CD4-positive, alpha-beta T cell treated with Interleukin-21 for 1 hour (primary cell): ENCODE measurements at places on chromosomes 16 and 17.

DNA sequence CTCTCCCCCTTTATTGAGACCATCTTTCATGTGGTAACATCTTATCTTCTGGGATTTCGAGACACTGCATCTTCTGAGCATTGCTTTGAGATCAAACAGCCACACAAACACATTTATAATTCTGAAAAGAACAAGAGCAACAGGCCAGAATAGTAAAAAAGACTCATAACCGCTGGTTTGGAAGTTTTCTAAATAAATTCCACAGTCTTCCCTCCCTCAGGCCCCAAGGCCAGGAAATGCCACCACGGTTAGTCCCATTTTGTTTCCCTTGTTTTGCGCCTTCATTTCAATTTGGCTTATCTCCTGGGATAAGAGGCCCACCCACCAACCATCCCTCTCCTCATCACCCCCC lies 25.3 kb downstream of the LITAF start:
- DNase-seq: no peak

GRCh38 chr16:87457061-87457611 lies 35.7 kb downstream of the ZCCHC14 start:
- no peak for DNase-seq

DNA sequence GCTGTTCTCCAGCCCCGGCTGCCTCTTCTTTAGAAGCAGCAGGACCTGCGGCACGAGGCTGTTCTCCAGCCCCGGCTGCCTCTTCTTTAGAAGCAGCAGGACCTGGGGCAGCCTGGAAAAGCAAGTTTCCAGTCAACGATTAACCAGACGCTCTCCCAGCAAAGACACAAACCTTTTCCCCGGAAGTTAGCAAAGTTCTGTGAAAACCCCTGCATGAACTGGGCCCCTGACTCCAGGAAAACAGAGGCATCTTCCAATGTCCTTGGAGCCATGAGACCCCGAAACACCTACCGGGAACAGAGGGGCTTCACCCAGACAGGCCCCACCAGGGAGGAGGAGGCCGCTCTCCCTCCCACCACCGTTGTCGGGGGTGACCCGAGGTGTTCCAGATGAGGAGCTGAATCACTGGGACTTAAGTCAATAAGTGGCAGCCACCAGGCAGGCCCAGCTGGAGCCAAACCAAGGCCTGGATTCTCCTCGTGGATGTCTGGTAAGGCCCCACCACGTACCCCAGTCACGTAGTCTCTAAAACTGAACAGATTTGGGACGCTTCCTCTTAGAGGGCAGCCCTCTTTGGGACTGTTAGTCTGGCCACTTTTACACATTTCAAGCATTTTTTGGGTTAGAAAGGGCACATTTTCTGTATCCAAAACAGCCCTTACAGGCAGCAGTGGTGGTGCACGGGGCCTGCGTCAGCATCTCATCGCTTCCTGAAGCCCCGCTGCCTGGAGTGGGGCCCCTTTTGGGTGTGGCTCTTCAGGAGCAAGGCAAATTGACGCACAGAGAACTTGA lies at the start of gene RPH3AL:
RPH3AL (minus strand) TSS at position 387 of the 792 bp plus-strand sequence. CDS start 25,264 bp downstream, outside the sequence.
- DNase-seq: no peak

DNA sequence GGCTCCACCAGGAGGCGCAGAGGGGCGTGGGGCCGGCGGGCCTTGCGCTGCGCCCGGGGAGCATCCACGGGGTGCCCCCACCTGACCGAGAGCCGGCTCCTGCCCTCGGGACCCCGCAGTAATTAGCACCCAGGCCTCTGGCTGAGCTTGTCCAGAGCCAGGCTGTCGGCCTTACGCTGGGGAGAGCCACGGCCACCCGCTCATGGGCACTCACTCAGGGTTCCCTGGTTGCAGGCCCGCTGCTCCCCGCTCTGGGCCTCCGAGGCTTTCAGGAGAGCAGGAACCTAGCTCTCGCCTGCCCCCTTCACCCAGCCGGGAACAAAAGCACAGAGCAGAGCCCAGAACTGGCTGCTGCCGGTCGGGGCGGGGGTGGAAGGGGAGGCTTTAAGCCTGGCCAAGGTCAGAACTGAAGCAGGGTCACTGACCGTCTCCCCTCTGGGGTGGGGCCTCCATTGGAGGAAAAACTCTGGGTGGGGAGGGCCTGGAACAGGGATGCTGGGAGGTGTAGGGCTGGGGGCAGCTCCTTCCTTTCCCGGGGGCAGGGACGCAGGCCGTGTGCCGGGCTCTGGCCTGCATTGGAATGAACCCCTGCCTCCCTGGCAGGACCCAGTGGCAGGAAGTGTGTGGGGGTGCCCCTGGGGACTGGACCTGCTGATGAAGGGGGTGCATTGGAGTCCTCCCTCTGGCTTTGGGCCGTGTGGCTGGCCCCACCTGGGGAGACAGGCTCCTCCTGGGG lies 12.3 kb downstream of the GLIS2 start:
- peak; percentile 59 for DNase-seq

- no peak for DNase-seq
These were observed 7.2 kb downstream of the ALOX12B start for GRCh38 chr17:8080208-8080798.

DNA sequence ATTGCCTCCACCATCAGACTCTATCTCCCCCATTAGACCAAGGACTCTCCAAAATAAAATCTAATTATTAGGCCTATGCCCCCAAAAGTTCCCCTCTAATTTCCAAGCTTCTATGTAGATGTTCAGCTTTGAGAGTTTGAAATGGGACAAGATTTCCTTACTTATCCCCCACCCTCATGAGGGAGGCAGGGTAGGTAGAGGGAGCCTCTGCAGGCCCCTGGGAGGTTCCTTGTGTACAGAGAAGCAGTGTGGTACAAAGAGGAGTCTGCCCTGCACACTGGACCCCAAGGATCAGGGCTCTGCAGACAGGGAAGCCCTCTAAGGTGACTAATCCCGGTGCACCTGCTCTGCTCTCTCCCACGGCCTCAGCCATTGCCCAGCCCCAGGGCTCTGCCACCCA lies 2.5 kb downstream of the KRT17 start:
- DNase-seq: no peak

- DNase-seq: no peak
These were observed 2.6 kb downstream of the TBL3 start for GRCh38 chr16:1974157-1975070.

- DNase-seq: no peak
These were observed 8.1 kb downstream of the BTBD17 start for GRCh38 chr17:74353446-74354060.

DNA sequence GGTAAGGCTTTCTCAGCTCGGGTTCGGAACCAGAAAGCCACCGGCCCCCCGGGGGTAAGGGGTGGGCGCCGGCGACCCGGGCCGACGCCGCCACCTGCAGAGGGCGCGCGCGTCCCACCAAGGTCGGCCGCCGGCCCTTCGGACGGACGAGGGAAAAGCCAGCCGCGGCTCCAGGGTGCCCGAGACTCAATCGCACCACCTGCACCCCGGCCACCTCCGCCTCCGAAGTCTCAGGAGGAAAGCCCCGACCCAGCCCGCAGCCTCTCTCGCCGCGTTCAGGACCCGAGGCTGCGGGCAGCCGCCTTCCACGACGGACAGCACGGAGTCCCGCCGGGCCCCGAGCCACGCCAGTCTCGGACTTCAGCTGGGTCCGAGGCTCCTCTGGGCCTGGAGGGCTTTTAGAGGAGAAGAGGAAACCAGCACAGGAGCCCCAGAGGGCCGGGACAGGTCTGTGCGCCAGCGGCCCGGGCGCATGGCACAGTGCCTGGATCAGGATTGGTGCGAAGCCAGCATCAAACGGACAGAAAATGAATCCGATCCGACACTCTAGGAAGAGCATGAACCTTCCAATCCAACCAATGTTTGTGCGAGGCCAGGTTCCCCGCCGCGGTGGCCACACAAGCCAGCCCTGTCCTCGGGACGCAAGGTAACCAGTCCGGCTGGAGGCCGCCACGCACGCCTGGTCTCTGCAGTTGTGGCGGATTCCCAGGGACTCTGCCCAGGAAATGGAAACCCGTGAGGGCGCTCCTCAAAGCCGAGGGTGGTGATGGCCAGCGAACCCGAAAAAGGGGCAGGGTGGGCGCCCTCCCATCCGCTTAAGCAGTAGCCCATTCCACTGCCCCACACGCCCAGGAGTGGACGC lies 6.7 kb downstream of the CBX8 start:
- no peak for DNase-seq

- DNase-seq: no peak
These were observed 18.1 kb downstream of the IRF8 start for GRCh38 chr16:85917012-85917411.

GRCh38 chr16:24027466-24027865 lies 191.7 kb downstream of the PRKCB start:
- DNase-seq: no peak

DNA sequence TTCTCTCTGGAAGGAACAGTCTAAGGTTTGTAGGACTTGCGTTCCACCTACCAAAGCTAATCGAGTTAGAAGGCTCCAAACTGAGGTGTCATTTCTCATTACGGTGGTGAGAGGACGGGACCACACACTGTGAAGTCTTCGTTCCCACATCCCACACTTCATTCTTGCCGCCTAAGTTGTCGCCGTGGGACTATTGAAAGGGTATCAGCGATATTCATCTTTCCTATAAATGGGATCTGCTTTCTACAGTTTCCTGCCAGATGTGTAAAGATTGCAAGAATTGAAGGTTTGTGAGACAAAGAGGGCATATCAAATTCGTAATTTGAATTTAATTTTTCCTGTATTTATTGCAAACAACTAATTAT lies 608 bp upstream of the TRIM37 start:
- DNase-seq: no peak

- DNase-seq: no peak
These were observed 528.0 kb downstream of the MAF start for GRCh38 chr16:79072517-79072916.

DNA sequence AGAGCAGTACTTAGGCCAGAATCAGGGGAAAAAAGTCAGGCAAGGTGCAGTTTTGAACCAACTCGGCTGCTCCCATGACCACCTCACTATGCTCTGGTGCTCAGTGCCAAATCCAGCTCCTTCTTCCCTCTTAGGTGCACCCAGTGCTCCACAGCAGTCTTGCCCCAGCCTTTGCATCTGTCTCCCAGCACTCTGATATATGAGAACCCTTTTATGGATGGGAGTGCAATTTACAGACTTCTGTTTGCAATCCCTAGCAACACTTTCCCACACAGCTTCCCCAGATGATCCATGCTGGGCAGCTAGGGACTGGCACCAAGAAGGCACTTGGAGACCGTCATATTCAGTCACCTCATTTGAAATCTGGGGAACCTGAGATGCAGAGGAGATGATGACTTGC lies 267.9 kb upstream of the CCL2 start:
- no peak for DNase-seq

DNA sequence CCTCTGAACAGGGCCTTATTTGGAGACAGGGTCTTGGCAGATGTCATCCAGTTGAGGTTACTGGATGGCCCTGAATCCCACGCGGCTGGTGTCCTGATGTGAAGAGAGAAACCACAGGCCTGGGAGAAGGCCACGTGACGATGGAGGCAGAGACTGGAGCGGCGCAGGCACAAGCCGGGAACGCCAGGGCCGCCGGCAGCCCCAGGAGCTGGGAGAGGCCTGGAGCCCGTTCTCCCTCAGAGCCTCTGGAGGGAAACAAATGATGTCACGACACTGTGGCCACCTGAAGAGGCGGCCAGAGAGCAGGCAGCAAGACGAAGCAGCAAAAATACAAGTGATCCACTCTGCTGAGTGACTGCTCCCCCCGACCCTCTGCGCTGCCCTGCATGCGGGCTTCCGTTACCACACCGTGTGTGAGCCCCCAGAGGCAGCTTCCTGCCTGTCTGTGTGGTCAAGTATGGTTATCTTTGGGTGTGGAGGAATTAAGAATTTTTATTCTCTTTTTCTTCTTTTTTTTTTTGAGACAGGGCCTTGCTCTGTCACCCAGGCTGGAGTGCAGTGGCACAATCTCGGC lies 11.6 kb downstream of the CD7 start:
- DNase-seq: no peak

- no peak for DNase-seq
These were observed 33.7 kb upstream of the ZNF750 start for GRCh38 chr17:82873521-82873920.

DNA sequence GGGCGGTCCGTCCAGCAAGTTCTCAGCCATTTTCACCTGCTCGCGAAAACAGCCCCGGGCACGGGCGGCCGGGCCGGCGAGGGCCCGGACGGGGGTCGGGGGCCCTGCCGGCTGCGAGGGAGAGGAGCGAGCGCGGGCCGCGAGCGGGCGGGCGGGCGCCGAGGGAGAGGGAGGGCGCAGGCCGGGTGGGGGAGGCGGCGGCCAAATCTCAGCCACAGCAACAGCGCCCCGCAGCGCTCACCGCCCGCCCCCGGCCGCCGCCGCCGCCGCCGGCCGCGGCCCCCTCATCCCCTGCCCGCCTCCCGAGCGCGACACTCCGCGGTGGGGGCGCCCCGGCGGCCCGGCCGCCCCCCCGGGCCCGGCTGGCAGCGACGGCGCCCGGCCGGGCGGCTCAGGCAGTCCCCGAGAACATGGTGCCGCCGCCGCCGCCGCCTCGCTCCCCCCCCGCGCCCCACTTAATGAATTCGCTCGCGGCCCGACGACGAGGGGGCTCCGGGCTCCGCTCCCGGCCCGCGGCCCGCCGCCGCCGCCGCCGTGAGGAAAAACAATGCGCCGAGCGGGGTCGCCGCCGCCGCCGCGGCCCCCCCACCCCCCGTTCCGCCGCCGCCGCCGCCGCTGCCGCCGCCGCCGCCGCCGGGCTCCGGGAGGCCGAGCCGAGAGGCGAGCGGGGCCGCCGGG lies 487 bp downstream of the CREBBP start:
- peak; percentile 74 for DNase-seq

- no peak for DNase-seq
These were observed 51.5 kb downstream of the KNOP1 start for GRCh38 chr16:19666477-19666876.

DNA sequence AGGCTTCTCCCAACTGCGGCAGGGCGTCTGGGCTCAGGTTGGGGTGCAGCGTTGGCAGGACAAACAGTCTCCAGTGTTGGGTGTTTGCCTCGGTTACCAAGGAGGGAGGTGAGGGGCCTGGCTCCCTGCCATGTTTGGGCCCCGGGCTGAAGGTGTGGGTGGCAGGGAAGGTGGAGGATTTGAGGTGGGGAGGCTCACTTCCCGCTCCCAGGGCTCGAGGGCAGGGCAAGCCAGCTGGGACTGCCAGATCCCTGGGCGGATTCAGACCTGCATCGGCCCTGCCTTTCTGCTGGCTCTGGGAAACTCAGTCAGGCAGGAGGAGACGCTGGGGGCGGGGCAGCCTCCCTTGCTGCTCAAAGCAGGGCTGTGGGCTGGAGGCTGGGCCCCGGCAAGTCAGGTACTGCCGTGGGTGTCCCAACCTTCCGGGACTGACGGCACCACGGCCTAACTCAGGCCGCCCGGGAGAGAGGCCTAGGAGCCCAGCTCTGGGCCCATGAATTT lies 31.3 kb upstream of the KRT17 start:
- DNase-seq: no peak

GRCh38 chr17:81419319-81419885 lies 24.1 kb downstream of the BAHCC1 start:
- DNase-seq: no peak
